Naive thymus-derived CD4-positive, alpha-beta T cell (primary cell): ENCODE measurements at places on chromosomes 7 and 10. TPM values are rescaled to one million over a fixed set of nuclear protein-coding genes. Genes with fewer than 3 reads are reported as not detected.

Gene RAPGEF5
- total RNA-seq, result not detected

Gene NKX1-2
- total RNA-seq, result not detected

Gene KIAA1549
- 0.16 TPM for total RNA-seq

Gene PRSS37
- total RNA-seq, result not detected

Gene ACBD7
- not detected for total RNA-seq
